Articular chondrocyte of knee joint (primary cell): ENCODE measurements at places on chromosomes 7 and 10. TPM values are rescaled to one million over a fixed set of nuclear protein-coding genes. Genes with fewer than 3 reads are reported as not detected.

The OR2A42 gene
- 0.22 and 0.26 TPM in 2 replicates for total RNA-seq

The PKD2L1 gene
- not detected in 2 replicates for total RNA-seq

The EBLN1 gene
- not detected in 2 replicates for total RNA-seq

The LDB3 gene
- total RNA-seq, result 0.11 and 0.13 TPM in 2 replicates

The SH2D4B gene
- total RNA-seq, result not detected in 2 replicates
